Natural killer cell treated with Interleukin-12 subunit alpha and Interleukin-12 subunit beta and Interleukin-15 and Interleukin-18, amount 100 ng/mL, for 72 hours (primary cell): ENCODE measurements at places on chromosomes 1 and 21. TPM values are rescaled to one million over a fixed set of nuclear protein-coding genes. Genes with fewer than 3 reads are reported as not detected.

The CTSE gene
- total RNA-seq, result not detected

DNA sequence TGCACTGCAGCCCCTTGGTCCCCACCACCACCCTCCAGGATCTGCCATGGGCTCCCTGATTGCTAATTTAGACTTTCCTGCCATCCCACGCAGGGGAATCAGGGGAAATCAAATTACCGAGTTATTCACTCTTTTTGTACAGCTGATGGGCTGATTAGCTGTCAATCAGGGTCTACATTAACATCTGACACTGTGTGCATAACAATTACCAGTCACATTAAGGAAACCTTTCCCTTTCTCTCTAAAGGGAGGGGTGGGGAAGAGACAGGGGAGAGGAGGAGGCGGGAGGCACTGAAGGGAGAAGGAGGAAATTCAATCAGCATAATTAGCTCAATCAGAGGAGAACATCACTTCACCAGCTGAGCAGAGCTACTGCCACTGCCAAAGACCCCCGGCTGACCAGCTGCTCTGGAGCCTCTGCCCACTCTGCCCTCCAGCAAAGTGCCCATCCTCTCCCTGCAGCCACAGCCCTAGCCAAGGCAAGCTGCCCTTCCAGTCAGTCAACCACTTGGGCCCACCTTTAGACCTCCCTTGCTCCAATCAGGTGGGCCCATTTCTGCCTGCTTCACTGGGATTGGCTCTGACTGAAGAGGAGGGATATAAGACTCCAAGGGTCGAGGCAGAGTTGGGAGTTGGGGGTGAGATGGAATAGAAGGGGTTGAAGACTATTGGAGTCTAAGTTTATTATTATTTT is 199.3 kb upstream of the ZC3H12A start:
- DNase-seq, result no peak

DNA sequence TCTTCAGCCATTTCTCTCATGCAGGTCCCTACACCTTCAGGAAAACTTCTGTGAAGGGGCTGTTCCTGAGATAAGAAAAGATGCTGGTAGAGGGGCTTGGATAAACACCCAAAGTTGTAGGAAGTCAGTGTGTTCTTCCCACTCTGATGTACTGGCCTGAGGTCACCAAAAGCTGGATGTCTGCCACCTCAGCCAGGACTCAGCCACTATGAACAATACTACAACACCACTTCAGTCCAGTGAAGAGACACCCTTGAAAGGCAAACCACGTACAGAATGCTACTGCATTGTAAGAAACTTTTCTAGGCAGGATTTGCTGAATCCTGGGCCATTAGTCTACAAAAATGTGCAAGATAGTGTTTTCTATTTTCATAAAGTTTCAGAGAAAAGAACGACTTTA is 2.4 kb downstream of the PTPN14 start:
- no peak for DNase-seq

GRCh38 chr1:197200272-197200899 is 53.9 kb upstream of the ASPM start:
- no peak for DNase-seq

DNA sequence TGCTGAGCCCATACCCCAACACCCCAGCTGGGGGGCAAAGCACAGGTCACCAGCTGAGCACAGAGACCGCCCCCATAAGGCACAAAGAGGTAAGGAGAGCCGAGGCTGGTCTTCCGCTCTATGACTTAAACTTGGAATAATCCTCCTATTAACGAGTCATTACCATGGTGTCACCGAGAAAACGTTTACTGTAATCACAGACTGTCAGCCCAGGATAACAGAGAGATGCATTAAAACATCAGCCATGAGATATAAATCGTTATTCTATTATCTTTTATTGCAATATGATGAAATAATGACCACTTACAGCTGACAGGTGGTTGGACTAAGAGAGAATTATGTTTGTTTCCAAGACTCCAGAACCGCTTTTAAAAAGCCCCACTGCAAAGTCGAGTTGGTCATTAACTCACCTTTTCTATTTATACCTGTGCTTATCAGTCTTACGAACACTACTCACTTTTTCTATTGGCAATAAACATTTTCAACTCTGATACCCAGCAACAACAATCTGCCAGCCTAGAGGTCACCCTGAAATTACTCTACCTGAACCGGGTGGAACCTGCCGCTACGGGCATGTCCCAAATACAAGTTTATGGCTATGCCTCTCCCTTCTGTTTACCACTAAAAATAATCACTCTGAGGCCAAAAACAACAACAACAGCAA is 21.5 kb downstream of the NPHP4 start:
- no peak for DNase-seq

- no peak for DNase-seq
Measured at GRCh38 chr1:198678901-198679329, 40.1 kb downstream of the PTPRC start.

- no peak for DNase-seq
Measured at GRCh38 chr1:150221552-150221951, 14.4 kb downstream of the ANP32E start.
